ENCODE measurements at places on chromosomes 11 and 22.

GRCh38 chr11:60937144-60937527 lies 12.9 kb downstream of the TMEM132A start:
- DNase-seq = no peak

GRCh38 chr22:29313126-29313575 lies 2.3 kb downstream of the RASL10A start:
- no peak for DNase-seq

- no peak for DNase-seq
These were observed 1529.2 kb upstream of the TENM4 start for GRCh38 chr11:80970037-80970436.

DNA sequence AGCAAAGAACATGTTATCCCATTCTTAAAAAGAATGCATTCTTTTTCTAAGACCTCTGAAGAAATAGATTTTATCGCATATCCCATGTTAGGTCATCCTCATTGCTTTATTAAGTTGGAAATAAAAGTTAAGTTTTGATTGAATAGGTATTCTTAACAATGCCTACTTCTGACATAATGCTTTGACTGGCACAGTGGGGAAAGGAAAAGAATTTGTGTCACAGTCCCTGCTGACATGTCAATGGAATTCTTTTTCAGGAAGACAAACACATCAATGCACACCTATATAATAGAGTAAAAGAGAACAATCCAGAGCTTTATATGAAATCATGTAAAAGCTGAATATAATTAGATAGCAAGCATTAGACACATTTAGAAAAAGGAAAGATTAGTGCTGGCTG lies 105.7 kb downstream of the DBX1 start:
- DNase-seq = no peak

- no peak for DNase-seq
These were observed 452 bp upstream of the ATXN10 start for GRCh38 chr22:45670981-45671782.

DNA sequence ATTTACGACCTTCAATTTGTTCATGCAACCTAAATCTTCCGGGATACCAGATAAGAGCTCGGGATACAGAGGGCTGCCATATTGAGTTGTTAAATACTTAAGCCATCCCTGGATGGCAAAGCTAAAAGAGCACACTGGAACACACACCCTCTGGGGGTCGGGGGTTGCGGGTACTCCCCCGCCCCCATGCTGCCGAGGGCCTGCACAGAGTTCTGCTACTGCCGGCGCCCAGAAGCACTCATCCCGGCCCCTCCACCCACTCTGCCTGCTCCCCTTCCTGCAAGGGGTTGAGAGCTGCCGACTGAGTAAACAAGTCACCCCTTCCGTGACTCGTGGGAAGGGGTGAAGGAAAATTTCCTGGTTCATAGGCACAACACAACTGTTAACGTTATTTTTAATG lies 9.3 kb upstream of the MMP13 start:
- no peak for DNase-seq

DNA sequence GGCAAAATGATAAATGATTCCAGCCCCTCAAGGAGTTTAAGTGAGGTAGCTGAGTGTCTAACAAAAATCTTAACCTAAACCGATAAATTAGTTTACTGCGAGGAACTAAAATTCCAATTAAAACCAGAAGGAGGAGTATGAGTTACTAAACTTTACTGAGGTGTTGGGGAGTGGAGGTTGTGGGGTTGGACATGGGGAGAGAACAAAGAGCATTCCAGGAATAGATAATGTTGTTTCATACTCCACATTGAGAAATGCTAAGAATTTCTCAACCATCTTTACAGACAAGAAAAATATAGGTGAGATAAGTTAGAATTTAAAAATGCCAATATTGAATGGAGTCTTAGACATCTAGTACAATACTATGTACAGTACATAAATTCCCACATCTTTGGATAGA lies 488.6 kb downstream of the METTL15 start:
- no peak for DNase-seq

- no peak for DNase-seq
These were observed 17.4 kb upstream of the CSNK2A3 start for GRCh38 chr11:11370255-11370961.

GRCh38 chr22:30879415-30879797 lies 89.2 kb downstream of the MORC2 start:
- no peak for DNase-seq

DNA sequence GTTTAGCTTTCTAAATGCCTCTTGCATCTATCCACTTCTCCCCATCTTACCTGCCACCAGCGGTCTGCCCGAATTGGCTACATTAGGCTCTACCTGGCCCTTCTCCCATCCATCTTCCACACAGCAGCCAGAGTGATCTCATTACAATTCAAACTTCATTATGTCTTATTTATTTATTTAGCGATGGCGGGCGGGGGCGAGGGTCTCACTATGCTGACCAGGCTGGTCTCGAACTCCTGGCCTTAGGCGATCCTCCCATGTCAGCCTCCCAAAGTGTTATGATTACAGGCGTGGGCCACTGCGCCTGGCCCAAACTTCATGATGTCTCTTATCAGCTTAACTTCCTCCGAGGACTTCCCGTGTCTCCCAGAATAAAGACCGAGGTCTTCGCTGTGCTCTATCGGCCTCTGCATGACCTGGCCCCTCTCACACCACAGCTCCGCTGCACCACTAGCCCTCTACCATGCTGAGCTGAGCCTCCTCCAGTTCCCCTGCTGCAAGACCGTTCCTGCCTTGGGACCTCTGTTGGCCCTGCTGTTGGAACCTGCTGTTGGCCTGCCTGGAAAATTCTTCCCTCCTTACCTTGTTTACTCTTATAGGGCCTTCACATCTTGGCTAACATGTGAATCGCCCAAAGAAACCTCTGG lies 870 bp upstream of the CTTN start:
- peak; percentile 42 for DNase-seq

DNA sequence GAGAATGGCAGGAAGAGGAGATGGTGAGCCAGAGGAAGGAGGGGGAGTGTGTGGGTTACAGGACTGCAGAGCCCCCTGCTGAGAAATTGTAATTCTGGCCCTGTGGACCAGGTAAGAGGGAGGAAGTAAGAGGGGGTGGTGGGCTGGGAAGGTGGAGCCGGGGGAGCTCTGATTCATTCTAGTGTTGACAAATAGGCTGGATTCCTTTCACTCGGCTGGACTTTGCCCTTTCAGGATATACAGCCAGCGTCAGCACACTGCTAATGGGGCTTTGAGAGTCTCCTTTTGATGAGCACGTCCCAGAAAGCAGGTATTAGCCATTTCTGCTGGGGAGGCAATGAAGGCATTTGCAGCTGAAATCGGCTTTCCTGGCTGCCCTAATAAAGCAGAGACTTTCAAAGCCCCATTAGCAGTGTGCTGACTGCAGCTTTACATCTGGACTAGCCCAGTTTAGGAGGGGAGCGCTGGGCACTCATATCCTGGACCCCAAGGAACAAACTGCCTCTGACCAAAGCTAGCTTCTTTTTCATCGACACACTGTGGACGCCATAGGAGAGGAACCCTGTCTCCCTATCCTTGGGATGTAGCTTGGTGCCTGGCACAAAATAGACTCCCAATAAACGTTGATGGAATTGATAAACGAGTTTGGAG lies 44.8 kb upstream of the CADM1 start:
- no peak for DNase-seq

GRCh38 chr11:130050257-130050656 lies 19.4 kb upstream of the APLP2 start:
- no peak for DNase-seq

DNA sequence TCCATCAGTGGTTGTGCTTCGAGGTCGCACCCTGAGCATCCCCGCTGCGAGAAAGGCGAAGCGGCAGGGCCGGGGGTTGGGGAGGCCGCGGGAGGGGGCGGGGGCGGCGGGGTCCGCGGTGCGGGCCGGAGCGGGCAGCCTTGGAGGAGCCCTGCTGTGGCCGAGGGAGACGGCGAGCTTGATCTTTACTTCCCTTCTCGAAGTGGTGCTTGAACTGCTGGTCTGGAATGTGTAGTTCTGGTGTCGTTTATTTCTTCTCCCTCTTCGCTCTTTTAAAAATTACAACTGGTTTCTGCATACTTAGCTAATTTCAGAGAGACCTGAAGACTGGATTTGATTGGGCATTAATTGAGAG lies 1.1 kb downstream of the APLP2 start:
- peak; percentile 68 for DNase-seq

DNA sequence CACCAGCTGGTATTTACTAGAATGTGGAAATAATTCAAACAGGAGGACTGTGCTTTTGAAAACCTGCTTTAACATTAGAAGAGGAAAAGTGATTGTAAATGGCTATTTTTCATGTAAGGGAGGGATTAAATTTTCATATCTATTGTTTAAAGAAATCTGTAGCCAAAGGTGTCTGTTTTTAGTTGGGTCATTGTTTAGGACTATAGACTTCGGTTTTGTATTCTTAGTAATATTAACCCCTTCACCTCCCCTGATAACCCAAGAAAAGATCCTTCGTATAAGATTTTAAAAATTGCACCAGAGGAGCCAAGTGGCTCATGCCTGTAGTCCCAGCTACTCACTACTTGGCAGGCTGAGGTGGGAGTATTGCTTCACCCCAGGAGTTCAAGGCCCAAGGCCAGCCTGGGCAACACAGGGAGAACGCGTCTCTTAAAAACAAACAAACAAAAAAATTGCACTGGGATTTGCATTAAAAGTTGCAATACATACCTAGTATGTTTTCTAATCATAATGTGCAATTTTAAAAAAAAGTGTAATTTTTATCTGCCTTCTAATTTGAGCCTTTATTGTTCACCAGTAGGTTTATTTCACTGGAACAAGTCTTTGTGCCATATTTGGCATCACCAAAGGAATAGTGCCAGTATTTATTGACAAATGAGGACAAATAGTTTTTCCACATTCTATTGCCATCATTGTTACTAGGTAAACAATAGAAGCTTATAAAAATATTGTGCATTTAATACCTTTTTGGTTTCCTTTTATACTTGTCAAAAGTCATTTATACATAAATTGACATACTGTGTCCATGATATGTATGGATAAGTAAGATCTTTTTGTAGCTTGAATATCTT lies 34.3 kb downstream of the MTMR3 start:
- DNase-seq = no peak

DNA sequence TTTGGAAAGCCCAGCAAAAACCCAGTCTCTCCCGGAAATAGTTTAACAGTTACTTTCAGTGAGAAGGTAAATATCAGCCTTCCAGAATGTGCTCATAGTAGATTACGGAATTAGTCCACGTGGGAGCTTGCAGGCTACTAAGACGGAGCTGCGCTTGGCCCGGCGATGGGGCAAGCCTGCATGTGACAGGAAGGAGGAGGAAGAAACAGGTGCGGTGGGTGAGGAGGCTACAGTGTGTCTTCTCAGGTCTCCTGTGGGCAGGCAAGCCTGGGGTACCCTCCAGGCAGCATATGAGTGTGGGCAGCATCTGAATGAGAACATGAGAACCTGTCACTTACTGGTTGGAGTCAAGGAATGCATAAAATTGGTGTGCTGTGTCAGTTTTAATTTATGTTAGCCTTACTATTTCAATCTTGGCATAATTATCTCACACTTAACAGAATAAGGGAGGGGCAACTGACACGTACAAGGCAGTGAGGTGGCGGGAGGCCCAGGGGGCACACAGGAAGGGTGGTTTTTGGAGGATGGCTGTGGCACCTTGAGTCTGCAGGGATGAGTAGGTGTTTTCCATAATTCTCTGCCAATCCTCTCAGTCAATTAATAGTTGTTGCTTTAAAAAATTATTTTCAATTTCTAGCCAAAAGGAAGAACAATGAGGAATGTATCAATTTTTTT lies 35.7 kb downstream of the CLMP start:
- DNase-seq = no peak

DNA sequence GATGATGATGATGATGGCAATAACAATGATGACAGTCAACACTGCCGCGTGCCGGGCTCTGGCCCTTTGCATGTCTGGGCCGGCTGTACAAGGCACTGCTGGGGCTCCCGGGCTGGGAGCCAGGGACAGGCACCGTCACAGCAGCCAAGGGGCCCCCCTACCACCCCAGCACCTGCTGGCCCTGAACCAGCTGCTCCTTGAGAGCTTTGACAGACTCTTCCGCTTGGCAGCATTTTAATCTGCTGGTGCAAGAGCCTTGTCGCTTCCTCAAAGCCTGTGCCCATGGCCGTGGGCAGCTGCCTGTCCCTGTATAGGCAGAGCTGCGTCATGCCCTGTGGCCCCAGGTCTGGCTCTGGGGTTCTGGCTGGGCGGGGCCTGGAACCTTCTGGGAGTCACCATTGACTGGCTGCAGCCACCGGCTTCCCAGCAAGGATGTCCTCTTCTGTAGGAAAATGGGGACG lies 12.9 kb upstream of the MUC6 start:
- DNase-seq = no peak

DNA sequence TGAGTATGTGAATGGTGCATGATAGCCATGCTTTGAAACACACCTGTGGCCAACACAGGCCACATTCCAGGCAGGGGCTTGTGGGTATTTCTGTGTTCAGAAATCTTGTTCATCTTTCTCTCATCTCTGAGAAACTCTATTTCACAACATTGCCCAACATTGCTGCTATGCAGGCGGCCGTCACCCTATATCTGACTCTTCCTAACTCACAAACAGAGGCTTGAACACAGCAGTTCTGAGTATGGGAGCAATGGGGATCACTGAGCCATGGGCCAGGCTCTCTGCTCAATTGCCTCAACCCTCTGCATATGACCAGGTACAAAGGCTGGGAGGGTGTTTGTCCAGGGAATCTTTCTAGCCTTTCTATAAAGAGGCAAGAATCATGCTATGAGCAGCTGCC lies 259.9 kb downstream of the BUD13 start:
- no peak for DNase-seq

GRCh38 chr11:76388408-76388807 lies 7.3 kb downstream of the GVQW3 start:
- no peak for DNase-seq

GRCh38 chr11:76236092-76236999 lies 30.0 kb upstream of the WNT11 start:
- peak; percentile 79 for DNase-seq

GRCh38 chr11:129427376-129427775 lies 51.7 kb downstream of the BARX2 start:
- no peak for DNase-seq

DNA sequence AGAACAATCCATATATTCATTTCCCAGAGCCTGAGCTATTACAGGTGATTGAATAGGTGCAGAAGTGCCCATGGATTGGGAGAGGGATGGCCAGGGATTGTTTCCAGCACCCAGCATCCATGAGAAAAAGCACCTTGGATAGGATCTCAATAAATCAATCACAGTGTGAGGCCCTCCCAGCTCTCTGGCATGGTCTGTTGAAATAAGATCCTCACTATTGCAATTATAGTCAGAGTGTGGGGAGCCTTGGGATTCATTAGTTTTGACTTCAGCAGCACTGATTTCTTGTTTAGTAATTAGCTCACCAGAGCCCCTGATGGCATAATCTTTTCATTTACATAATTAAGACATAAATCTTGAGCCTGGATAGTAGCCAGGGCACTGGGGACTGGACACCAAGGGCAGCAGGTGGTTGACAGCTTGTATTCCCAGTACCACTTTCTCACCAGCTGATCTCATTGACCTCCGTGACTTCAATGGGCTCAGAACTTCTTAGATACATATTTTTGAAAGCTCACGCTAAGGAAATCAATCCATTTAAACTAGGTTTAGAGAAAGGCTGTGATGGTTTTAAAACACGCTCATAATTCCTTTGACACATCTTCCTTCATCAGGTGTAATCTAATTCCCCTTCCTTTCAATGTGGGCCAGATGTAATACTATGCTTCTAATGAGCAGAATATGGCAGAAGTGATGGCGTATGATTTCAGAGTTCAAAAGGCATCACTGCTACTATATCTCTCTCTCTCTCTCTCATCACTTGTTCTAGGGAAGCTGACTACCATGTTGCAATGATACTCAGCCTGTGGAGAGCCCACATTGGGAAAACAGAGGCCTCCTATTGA lies 22.1 kb upstream of the DRD2 start:
- no peak for DNase-seq

GRCh38 chr11:97231231-97231630 lies 841.4 kb downstream of the JRKL start:
- DNase-seq = no peak
